CD4-positive, alpha-beta memory T cell (primary cell): ENCODE measurements at places on chromosomes 3 and 15. TPM values are rescaled to one million over a fixed set of nuclear protein-coding genes. Genes with fewer than 3 reads are reported as not detected.
A peak's percentile ranks its signal among the peaks of the same experiment; 100 is the strongest.

- DNase-seq: no peak
Measured at GRCh38 chr15:70563561-70564095, 199.7 kb downstream of the UACA start.

GRCh38 chr15:74429781-74430400 lies 3.9 kb downstream of the SEMA7A start:
- no peak for DNase-seq

DNA sequence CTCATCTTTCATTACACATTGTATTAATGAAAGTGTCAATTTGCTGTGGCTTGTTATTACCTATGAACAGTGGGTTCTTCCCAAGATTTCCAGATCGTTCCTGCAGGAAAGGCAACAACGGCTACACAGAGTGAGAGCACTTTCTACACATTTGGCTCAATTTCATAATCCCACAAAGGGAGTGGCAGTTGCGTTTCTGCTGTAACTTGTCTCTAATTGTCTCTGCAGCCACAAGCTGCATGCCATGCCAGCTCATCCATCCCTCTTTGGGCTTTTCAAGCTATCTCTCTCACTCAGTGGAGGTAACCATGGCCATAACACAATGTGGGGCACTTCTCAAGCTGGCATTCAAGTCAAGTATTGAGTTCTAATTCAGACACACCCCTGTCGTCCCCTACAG lies 27.7 kb upstream of the CPNE4 start:
- no peak for DNase-seq

DNA sequence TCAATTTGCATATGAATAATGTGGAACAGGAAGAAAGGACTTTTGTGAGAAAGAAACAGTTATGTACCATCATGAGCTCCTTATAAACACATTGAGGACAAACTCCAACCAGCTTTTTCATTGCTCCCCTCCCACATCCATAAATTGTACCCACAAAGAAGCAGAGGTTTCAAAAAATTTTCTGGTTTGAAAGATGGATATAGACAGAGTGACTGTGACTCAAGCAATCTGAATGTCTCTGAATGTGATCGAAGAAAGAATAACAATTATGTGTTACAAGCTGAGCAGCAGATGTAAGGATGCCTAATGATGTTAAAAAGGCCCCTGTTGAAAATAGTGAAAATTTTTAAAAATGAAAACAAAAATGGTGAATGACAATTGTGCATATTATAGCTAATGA lies 127.4 kb downstream of the TFG start:
- no peak for DNase-seq

Gene FBXO40
- 0.08 TPM for polyA plus RNA-seq

Gene EBLN2
- polyA plus RNA-seq: 1.5 TPM

- DNase-seq: no peak
Measured at GRCh38 chr15:70526221-70526973, 237.0 kb downstream of the UACA start.

- no peak for DNase-seq
Measured at GRCh38 chr3:119550192-119550910, 9.1 kb downstream of the CD80 start.

- DNase-seq: no peak
Measured at GRCh38 chr3:179455954-179456353, 4.7 kb upstream of the GNB4 start.

Gene C3orf70
- polyA plus RNA-seq: not detected

Gene PATL2
- 7.5 TPM for polyA plus RNA-seq

Gene FOXB1
- not detected for polyA plus RNA-seq

DNA sequence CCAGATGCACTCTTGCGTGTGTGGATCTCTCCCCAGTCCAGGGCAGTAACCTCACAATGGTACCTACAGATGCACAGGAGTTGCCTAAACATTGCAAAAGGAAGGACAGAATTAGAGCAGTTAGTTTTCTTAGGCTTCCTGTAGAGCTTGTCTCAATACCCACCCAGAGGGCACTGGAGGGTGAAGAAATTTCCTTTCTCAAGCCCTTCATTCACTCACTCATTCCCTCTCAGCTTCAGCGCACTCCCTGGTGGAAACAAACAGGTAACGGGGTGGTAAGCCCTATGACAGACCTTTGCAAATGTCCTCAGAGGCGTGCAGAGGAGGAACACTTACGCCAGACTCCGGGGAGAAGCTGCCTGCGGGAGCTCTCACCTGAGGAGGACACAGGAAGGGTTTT lies 267.4 kb upstream of the HES1 start:
- no peak for DNase-seq

DNA sequence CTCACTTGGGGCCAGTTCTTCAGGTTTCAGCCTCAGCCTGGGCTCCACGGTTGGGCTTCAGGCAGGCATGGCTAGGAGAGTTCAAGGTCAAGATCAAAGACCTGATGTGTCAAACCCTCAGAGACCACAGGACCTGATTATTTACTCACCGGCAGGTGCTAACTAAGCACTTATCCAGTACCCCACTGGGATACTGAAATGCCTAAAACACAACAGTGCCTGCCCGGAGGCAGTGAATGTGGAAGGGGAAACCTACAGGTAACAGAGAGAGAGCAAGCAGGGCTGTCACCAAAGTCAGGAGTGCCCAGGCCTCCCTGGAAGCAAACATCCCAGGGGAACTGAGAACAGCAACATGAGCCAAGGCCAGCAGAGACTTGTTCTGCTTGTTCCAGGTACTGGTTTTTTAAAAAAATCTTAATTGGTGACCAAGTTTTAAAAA lies 6.7 kb downstream of the IDH2 start:
- DNase-seq: no peak

Gene NEK11
- 3.8 TPM for polyA plus RNA-seq

Gene KNG1
- not detected for polyA plus RNA-seq

DNA sequence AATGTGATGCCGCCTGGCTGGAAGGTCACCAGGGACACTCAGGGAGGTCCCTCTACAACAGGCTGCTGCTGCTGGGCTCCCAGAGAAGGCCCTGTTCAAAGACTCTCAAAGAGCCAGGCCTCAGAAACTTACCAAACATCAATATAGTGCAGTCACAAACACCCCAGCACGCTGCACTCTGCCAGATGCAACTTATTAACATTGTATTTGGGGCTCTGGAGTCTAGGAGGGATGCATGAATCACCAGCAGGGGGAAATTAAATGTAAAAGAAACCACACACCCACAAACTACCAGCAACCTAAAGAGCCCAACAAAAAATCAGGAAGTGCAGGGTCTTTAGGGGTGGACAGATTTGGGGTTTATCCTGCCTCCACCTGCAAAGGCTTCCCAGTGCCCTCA lies 74.6 kb upstream of the SPATA12 start:
- DNase-seq: no peak

Gene PGBD4
- polyA plus RNA-seq: 0.62 TPM

DNA sequence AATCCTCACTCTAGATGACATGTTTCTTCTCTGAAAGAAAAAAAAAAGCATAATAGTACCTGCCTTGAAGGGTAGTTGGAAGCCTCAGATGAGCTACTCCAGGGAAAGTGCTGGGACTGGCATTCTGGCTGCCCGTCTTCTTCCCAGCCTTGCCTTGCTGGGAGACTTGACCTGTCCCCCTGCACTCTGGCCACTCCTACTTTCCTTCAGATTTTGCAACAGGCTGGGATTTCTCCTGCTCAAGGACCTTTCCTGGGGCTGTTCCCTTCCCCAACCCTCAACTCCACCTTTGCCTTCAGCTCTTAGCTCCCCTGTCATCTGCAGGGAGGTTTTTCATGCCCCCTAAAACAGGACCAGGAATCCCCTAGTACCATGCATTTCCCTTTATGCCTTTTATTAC lies 609.9 kb upstream of the CFAP20DC start:
- no peak for DNase-seq

DNA sequence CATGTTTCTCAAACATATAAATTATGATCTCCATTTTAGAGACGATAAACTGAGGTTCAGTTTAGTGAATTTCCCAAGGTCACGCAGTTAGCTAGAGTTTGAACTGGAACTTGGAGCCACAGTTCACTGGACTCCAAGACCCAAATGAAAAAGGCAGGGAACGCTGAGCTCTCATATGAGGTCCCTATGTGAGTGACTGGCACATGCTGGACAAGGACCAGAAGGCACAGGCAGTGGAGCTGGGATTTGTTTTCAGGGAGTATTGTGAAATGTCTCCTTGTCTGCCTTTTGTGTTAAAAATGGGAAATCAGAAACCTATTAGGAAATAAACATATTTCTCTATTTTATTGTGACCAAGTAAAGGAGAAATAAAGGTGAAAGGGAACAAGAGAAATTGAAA lies 63.5 kb downstream of the MESD start:
- DNase-seq: no peak

DNA sequence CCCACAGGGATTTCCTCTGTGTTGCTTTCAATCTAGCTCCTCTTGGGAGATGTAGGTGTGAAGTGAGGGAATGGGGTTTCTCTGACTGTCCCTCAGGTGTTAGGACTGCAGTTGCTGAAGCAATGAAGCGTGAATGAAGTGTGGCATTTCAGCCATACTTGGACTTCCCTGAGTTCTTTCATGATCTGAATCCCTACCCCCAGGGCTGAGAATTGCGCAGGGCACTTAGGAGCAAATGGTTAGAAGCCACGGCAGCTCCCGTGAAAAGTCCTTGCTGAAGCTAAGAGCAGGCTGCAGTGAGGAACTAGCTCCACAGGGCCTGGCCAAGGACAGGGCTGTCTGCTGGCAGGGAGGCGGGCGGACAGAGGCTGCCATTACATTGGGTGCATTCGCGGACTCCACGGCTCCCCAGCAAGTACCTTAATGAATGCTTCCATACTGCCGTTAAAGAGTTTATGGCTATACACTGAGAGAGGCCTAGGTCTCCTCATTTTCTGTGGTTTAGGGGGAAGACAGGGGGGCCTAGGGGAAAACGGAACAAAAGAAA lies 69.0 kb upstream of the RAD18 start:
- DNase-seq: no peak

GRCh38 chr3:128466840-128467541 lies at the start of gene DNAJB8:
Gene DNAJB8, minus strand, starts transcription at chr3:128466890. Its CDS starts 3,645 bp downstream, at chr3:128463245.
- peak; percentile 42 for DNase-seq

DNA sequence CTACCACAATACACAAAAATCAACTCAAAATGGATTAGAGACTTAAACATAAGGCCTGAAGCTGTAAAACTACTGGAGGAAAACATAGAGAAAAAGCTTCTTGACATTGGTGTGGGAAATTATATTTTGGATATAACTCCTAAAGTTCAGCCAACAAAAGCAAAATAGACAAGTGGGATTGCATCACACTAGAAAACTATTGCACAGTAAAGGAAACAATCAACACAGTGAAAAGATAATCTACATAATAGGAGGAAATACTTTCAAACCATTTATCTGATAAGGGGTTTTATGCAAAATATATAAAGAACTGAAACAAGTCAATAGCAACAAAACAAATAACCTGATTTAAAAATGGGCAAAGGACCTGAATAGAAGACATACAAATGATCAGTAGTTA lies 37.6 kb upstream of the TP63 start:
- DNase-seq: no peak
